T-helper 2 cell treated with Interferon-gamma antibody and Interleukin-4, amounts not matched to agents 5 μg/mL and 100 μg/mL, for 36 hours (primary cell): ENCODE measurements at places on chromosomes 12 and 14.
A peak's percentile ranks its signal among the peaks of the same experiment; 100 is the strongest.

DNA sequence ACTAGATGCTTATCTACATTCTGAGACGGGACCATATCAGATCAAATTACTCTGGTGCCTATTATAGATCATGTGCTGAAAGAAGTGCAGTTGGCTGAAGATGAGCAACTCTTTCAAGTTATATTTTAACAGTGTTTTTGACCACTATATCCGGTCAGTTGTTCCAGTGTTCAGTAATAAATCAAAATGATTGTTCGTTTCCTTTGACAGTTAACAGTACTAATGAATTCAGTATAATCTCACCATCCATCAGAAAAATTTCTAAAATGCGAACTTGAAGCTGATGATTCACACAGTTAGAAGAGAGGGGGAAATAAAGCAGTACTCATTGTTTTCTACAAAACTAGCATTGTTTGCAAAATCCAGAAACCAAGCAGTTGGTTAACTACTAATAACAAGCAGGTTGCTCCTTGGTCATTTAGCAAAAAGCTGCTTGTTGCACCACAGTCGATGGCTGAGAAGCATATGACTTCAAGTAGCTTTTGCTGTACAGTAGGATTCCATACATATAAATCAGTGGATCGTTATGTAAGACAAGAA lies 2.3 kb downstream of the RPS6KA5 start:
- no peak for DNase-seq

- DNase-seq, result no peak
These were observed 109.3 kb downstream of the VRK1 start for GRCh38 chr14:96906434-96906833.

GRCh38 chr14:105526776-105527380 lies 495 bp downstream of the TMEM121 start:
- no peak for DNase-seq

DNA sequence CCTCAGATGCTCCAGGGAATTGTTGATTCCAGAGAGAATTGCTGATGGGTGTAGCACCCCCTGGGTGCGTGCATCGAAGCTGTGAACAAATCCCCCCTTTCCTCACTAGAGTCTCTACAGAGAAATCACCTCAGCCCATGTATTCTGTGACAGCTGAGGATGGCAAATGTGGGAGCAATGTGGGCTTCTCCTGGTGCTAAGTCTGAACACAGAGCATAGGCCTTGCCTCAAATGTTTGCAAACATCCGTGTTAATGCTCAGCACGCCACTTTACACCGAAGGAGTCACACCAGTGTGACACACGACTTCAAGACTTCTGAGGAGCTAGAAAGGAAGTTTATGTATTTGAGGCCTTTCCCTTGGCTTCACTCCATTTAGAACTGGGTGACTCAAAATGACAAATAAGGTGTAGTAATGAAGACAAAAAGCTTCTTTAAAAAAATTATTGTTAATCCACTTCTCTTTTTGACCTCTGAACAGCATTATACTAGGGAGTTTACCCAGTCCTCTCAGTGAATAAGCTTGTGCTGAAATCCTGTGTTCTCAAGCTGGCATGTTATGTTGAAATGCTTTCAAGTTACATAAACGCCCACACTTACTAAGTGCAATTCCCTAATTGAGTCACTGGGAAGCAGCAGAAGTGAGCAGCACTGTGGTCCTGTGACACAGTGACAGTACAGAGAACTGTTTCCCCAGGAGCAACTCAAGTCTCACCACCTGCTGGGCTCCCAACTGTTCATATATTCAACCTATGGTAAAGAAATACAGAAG lies 92.9 kb downstream of the FAR2 start:
- peak; percentile 24 for DNase-seq

DNA sequence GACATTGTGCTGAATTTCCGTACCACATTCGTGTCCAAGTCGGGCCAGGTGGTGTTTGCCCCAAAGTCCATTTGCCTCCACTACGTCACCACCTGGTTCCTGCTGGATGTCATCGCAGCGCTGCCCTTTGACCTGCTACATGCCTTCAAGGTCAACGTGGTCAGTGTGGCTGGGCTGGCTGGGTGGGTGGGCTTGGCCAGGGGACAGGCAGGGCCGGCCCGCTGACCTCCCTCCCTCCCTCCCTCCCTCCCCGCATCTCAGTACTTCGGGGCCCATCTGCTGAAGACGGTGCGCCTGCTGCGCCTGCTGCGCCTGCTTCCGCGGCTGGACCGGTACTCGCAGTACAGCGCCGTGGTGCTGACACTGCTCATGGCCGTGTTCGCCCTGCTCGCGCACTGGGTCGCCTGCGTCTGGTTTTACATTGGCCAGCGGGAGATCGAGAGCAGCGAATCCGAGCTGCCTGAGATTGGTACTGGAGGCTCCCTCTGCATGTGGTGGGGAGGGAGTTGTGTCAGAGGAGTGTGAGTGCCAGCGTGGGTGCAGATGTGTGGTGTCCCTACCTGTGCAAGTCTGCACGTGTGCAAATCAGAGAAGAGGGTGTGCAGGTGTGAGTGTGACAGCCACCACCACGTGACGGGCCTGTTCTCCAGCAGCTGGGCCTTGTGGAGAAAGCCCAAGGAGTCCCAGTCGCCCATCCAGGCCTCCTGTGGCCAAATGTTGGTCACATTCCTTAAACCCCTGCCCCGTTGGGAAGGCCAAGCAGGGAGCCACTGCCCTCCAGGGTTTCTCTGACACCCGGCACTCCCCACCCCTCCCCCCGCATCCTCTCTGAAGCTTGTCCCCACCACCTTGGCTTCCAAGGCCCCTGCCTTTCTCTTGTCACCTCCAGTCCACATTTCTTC lies 5.3 kb downstream of the KCNH3 start:
- no peak for DNase-seq

GRCh38 chr12:68630598-68630997 lies 19.9 kb downstream of the RAP1B start:
- no peak for DNase-seq

DNA sequence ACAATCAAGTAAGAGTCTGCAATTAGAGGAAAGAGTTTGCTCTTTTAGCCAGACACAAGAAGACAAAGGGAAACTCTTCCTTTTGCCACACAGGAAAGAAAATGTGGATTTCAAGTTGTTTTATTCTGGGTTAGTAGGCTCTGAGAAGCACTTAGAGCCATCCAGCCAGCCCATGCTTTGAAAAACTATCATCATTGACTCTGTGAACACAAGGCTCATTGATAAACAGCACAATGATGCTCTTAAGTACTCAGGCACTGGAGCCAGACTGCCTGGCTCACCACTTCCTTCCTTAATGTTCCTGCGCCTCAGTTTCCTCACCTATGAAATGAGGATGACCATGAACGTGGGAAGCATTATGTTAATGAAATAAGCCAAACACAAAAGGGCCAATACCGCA lies 150.2 kb upstream of the EEA1 start:
- DNase-seq, result no peak

GRCh38 chr12:58395056-58395455 lies 453.7 kb downstream of the ATP23 start:
- DNase-seq, result no peak

DNA sequence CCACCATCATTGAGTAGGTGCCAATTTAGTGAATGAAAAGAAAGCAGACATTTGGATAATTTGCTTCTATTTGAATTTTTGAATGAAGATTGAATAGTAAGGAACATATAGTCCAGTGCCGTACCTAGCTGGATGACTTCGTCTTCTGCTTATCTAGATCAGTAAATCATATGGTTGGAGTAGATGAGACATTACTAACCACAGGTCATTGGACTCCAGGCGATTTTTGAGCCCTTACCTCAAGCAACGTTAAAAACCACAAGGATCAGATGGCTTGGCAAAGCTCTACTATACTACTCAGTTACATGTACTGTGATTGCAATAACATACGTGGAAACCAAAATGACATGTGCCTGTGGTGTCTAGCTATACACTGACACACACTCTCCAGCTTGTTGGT lies 1.7 kb upstream of the SPATS2 start:
- DNase-seq, result no peak

GRCh38 chr12:51326698-51327439 lies 2.9 kb upstream of the BIN2 start:
- DNase-seq, result no peak

GRCh38 chr12:92210071-92210470 lies 64.4 kb upstream of the BTG1 start:
- DNase-seq, result no peak

GRCh38 chr14:39763402-39763890 lies 331.2 kb upstream of the FBXO33 start:
- DNase-seq, result no peak

- no peak for DNase-seq
These were observed 420.5 kb downstream of the GXYLT1 start for GRCh38 chr12:41724216-41724615.

GRCh38 chr12:3054374-3054773 lies 22.8 kb upstream of the TSPAN9 start:
- DNase-seq, result no peak

DNA sequence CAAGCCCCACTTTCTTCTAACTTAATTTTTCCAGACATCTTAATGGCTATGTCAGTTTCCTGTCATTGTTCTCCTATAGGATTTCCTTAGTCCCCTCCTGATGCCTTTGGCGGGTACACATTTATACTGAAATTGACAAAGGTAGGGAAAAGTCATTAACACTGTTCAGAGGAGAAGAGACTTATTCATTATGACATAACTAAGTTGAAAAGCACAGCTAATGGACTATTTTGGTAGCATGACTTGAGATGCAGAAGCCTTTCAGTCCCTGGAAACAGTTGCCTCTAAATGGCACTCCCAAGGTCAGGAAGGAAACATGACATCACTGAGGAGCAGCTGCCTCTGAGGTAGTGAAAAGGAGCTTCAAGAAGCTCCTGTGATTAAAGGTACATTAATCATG lies 317.5 kb upstream of the KITLG start:
- no peak for DNase-seq

GRCh38 chr14:45065956-45066355 lies 18.0 kb upstream of the PRPF39 start:
- DNase-seq, result no peak

DNA sequence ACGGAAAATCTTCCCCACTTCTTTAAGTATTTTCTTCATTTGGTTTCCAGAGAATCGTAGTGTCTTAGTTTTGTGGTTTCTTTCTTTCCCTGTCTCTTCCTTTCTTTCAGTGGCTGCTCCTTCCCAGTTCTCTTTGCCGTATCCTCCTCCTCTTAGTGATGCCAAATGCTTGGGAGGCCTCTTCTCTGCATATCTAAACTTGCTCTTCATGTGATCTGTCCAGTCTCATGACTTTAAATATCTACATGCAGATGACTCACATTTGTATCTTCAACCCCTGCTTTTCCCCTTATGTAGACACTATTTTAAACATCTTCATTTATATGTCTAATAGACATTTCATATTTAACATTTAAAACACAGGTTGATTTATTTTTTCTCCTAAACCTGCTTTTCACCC lies 149.2 kb downstream of the PTCSC3 start:
- no peak for DNase-seq

DNA sequence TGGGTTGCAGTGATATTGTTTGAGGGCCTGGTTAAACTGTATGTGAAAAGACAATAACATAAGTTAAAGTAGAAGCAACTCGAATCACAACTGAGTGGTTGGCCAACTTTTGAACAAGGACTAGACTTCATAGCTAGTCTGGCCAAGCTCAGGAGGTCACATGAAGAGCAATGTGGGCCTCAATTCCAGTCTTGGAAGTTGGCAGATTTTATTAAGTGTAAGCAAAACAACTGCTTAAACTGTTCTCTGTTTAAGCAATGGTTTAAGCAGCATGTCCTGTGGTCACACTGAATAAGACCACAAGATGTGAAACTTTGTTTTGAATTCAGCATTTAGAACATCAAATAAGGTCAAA lies 100.4 kb downstream of the TMTC3 start:
- peak; percentile 19 for DNase-seq

GRCh38 chr14:96139879-96140278 lies 64.8 kb upstream of the BDKRB2 start:
- DNase-seq, result no peak

DNA sequence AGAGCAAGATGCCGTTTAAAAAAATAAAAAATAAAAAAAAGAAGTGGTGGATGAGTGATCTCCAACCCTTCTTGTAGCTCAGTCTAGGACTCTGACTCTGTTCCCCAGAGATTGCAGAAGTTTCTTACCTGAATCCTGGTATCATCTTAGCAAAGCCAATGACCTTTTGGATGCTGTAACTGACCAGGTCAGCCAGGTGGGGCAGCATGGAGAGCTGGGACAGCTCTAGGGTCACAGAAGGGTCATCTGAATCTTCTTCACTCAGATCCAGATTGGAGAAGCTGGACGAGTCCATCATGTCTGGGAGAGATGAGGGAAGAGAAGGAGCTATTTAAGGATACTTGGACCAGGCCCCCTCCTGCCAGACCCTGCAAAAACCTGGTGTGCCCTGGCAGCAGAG lies 35.8 kb upstream of the HDAC7 start:
- no peak for DNase-seq

DNA sequence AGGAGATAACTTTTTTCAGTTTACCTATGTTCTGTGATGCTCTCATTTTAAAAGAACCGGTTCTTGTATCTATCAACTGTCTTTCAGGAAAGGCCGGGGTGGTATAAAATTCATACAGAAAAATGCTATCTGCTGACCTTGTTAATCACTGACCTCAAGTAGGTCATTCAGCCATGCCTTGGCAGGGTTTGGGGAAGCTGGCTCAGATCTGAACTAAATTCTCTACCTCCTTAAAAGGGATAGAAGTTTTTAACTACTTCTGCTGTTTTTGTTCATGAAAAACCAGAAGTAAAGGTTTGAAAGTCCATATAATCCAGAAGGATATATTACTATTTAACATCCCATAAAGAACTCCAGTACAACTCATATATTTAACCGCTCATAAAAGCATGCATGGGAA lies 10.1 kb downstream of the MYRFL start:
- DNase-seq, result no peak

GRCh38 chr12:105581420-105581819 lies 250.9 kb downstream of the C12orf75 start:
- DNase-seq, result no peak

- no peak for DNase-seq
These were observed 117.5 kb upstream of the EVL start for GRCh38 chr14:99947695-99948094.

GRCh38 chr12:77384941-77385340 lies 319.6 kb upstream of the E2F7 start:
- DNase-seq, result no peak

- peak; percentile 70 for DNase-seq
These were observed 2.4 kb upstream of the NAB2 start for GRCh38 chr12:57086493-57087009.

- DNase-seq, result no peak
These were observed 17.9 kb upstream of the RCOR1 start for GRCh38 chr14:102574281-102575159.
